ENCODE measurements at places on chromosomes 3 and 15. TPM values are rescaled to one million over a fixed set of nuclear protein-coding genes. Genes with fewer than 3 reads are reported as not detected.

DNA sequence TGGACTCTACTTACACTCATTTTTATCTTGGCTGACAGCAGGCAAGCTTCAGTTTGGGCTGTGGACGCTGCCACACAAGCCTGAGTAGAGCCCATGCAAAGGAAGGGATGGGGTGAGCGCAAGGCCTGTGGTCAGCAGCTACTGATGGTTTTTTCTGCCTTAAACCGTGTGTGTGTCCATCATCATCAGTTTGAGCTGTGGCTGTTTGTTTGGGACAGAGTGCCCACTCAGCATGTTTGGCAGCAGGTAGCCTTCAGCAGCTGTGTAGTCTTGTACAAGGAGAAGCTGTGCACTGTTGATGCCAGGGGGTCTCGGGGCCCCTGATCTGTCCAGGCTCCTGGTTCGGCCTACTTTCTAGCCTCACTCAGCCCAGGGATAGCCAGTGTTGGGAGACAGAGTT, 3.5 kb downstream of the RBM15B start:
- DNase-seq, result no peak

- no peak for DNase-seq
These were observed 44.8 kb downstream of the CYP11A1 start for GRCh38 chr15:74322558-74323180.

- no peak for DNase-seq
These were observed 98.5 kb upstream of the C3orf80 start for GRCh38 chr3:160126761-160127160.

DNA sequence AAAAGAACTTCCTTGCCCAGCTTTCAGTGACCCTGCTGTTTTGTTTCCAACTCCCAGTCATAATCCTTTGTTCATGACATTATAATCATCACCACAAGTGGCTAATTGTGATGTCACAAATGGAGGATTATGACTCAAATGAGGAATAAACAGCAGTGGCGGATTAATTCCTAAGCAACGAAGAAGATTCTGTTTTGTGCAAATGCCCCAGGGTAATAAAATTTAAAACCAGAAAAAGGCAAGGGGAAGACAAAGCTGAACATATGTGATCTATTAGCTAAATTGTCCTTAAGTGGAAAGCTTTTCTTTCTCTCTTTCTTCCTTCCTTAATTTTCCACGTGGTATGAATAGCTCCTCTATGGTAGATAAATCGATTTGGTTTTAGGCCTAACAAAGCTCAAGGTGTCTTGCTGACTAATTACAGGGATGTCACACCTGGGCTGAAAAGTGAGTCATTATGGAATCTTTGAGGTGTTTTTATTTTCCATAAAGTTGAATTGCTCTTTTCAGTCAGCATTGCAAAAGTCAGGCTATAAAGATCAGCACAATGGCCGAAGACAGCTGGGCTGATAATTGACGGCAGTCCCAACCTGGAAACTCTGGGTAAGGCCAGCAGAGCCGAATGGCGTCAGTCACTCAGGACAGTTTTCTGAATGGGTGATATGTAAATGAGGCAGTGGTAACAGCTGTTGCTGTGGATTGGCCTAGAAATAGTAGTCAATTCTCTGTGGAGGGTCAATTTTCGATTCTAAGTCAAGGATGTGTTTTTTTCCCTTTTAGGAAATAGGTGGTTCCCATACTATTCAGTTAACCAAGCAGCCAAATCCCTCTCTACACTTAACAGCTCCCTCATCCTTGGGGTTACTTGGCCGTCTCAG, 121.5 kb downstream of the PTPRG start:
- no peak for DNase-seq

Gene SLC28A1
- 0.08 TPM for polyA plus RNA-seq

DNA sequence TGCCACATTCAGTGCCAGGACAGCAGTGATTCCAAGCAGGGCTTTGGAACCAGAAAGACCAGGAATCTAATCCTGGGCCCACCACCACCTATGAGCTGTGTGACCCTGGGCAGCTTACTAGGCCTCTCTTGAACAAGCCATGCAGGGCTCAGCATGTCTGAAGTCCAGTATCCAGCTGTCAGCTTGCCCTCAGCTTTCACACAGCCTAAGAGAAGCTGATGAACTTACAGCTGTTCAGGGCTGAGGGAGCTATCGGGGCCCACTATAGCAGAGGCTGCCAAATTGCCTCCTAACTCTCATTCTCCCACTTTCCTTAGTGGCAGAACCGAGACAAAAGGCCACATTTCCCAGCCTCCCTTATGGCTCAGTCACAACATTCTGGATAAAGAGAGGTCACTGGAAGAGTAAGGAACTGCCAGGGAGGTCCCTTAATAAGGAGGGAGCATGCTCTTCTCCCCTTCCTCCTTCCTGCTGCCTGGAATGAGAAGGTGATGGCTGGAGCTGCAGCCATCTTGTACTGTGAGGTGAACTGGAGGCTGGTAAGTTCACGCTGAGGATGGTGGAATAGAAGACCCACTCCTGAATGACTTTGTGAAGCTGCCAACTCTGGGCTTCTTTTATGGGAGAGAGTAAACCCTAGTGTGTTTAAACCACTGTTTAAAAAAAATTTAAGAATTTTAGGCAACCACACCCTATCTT, 34.5 kb downstream of the FEM1B start:
- no peak for DNase-seq

Gene ISL2
- polyA plus RNA-seq, result not detected

DNA sequence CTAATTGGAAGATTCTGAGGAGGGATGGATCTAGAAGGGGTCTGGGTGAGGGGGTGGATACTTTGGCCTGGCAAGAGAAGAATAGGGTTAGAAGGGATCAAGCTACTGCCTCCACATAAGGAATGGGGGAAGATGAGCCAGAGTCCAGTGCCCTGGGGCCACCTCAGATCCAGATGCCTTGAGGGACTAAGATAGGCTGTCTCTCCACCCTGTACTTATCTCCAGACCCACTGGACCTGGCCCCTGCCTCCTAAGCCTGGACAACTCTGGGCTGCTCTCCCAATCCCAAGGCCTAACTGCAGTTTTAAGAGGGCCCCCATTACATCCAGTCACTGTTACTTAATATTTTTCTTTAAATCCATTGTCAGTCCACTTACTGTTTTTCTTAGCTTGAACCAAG, 2.0 kb downstream of the DVL3 start:
- no peak for DNase-seq

DNA sequence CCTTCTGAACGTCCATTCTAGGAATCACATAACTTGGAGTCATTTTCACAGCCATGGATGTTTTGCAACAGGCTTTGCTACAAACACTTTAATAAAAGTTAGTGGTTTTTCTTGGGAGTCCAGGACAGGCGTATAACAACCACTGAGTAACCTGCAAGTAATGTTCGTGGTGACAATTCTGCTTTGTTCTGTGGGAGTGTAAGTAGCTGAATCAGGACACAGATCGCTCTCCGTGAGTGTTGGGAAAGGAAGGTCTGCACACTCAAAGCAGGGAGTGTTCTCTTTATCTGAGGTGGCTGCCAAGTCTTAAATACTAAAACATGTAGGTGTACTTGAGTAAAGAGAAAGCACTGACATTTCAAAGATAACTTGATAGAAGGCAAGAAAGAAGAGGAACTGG, 7.9 kb upstream of the BNC1 start:
- no peak for DNase-seq

DNA sequence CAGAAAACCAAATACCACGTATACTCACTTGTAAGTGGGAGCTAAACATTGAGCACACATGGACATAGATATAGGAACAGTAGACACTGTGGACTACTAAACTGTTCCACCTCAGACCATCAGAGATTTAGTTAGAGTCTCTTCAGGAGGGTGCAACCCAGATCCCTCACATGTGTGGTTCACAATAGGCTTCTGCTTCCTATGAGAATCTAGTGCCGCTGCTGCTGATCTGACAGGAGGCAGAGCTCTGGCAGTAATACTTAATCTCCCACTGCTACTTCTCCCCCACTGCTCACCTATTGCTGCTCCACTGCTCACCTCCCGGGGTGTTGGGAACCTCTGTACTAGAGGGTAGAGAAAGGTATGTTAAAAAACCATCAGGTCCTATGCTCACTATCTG, 533.3 kb downstream of the NSUN3 start:
- DNase-seq, result no peak

DNA sequence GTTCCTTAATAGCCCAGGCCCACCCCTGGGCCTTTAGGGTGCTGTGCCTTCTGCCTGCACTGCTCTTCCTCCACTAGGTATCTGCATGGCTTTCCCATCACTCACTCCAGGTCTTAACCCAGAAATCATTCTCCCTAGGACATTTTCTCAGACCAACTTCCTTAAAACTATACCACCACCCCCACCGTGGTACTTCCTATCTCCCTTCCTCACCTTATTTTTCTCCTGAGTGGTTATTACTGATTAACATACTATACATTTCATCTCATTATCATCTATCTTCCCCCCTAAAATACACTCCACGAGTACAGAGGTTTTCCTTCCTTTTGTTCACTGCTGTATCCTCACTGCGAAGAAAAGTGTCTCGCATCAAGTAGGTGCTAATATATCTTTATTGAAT, 115.2 kb downstream of the ANO10 start:
- DNase-seq, result no peak

- DNase-seq, result no peak
These were observed 14.2 kb upstream of the CLEC3B start for GRCh38 chr3:45011756-45012508.

GRCh38 chr3:188220097-188220788, 66.3 kb downstream of the LPP start:
- DNase-seq, result no peak

Gene LRRK1
- polyA plus RNA-seq, result 2.4 TPM

All from left lung (tissue), 14 donors.